ENCODE measurements at places on chromosomes 16 and 17.

- peaks cover 10% of the 10 kb centered on the region for H3K4me1 ChIP-seq
- H3K27me3 ChIP-seq, result no peaks in the 10 kb centered on the region
- no peaks in the 10 kb centered on the region for H3K36me3 ChIP-seq
- H3K27ac ChIP-seq, result no peak overlapping the region
- no peak for DNase-seq
Measured at GRCh38 chr17:17527534-17527933, 31.3 kb upstream of the RASD1 start.

GRCh38 chr16:30499284-30499683 is 26.7 kb downstream of the ITGAL start:
- no peak for DNase-seq
- peaks cover 26% of the 10 kb centered on the region for H3K36me3 ChIP-seq

DNA sequence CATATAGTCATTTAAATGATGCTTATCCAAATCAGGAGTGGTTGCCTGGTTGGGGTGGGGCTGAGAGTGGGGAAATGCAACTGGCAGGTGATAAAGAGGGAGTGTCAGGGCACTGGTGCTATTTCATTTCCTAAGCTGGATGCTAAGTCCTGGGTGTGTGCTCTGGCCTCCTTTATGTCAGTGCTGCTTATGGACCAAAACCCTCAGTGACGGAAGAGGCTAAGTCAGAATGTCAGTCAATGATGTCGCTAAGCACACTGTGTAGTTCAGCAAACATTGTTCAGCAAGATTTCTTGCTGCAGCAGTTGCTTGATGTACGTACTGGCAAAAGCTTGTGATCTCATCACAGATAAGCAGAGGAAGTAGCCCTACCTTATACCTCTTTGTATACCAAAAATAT is 16.4 kb upstream of the FLCN start:
- peaks cover 20% of the 10 kb centered on the region for H3K36me3 ChIP-seq
- no peaks in the 10 kb centered on the region for H3K27me3 ChIP-seq
- H3K4me3 ChIP-seq, result no peak overlapping the region

DNA sequence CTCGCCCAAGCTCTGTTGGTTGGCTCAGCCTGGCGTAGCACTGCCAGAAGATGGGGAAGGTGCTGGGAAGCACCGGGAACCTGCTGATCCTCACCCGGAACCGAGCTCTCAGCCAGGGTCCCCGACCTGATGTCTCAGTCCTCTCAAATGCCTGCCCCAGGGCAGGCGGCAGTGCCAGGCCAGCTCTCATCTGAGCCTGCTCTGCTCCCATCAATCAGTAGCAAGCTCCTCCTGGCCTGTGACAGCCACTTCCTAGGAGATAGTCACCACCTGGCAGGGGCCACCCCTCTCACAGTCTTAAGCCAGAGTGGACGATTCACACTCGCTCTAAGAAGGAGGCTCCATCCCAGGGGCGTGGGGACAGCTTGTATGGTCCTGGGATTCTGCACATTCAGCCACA is 62.0 kb downstream of the ENGASE start:
- no peaks in the 10 kb centered on the region for H3K36me3 ChIP-seq
- no peak overlapping the region for H3K27ac ChIP-seq
- H3K4me1 ChIP-seq, result no peaks in the 10 kb centered on the region
- H3K27me3 ChIP-seq, result peaks cover 57% of the 10 kb centered on the region
